ENCODE measurements at places on chromosomes 11 and 22.

- DNase-seq = peak; percentile 84
Measured at GRCh38 chr22:37623075-37624016, 14.7 kb downstream of the GGA1 start.

DNA sequence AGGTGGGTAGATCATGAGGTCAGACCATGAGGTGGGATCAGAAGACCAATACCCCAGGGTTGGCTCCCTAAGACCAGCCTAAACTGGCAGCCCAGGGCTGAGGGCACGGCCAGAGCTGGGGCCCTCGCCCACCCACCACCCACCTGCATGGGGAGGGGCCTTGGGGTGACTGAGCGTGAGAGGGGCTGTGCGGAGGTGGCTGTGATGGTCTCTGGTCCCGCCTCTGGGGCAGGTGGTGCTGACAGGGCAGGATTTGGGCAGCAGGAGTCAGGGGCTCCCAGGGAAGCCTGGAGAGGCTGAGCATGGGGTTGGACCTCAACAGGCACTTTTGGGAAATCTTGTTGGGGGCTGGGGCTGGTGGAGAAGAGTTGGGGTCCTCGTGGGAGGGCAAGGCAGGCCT lies 39.8 kb upstream of the MUC5AC start:
- DNase-seq = no peak

- DNase-seq = no peak
Measured at GRCh38 chr22:45202333-45203149, 38.2 kb downstream of the KIAA0930 start.

DNA sequence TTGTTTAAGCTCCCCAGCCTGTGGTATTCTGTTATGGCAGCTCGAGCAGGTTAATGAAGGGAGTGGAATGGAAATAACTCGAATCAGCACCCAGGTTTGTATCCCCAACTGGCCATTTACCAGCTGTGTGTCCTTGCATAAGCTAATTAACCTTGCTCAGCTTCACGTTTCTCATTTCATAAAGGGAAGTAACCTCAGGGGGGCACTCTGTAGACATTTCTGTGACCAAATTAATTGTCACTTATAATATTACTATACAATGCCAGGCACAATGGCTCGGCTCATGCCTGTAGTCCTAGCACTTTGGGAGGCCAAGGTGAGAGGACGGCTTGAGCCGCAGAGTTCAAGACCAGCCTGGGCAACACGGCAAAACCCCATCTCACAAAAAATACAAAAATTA lies 13.8 kb downstream of the ADA2 start:
- DNase-seq = no peak

GRCh38 chr11:48307760-48308386 lies 1.9 kb downstream of the OR4S1 start:
- DNase-seq = peak; percentile 47

DNA sequence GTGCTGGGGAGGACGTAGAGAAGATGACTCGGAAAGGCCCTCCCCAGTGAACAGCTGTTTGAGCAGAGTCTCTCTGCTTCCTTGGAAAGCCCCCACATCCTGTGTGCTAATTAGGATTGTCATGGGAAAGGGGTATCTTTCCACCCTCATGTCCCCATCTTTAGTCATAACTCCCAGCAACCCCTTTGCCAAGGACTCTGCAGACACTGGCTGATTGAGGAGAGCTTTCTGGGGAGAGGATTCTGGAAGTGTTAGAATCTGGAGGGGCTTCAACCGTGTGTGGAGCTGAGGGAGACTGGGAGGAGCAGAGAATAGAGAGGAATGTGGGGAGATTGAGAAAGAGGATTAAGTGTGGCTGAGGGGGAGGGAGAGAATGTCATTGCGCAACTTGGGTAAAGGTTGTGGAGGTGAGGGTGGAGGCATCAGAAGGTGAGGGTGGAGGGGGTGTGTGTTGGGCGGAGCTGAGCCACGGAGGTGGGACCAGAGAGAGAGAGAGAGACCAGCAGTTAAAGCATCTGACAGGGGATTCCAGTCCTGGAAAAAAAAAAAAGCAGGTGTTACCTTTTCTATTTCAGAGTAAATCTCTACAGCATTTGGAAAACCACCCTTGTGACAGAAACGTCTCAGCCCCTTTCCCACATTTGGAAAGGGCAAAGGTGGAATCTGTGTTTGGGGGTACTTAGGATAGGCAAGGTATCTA lies 2.2 kb downstream of the DTX4 start:
- peak; percentile 41 for DNase-seq
